AG10803 (cell line): ENCODE measurements at places on chromosomes 3 and 15.

- no peak for DNase-seq
Observed at GRCh38 chr15:79068790-79069189, 21.8 kb downstream of the RASGRF1 start.

GRCh38 chr15:31338879-31339557, 12.4 kb downstream of the KLF13 start:
- peak; percentile 83 for DNase-seq

DNA sequence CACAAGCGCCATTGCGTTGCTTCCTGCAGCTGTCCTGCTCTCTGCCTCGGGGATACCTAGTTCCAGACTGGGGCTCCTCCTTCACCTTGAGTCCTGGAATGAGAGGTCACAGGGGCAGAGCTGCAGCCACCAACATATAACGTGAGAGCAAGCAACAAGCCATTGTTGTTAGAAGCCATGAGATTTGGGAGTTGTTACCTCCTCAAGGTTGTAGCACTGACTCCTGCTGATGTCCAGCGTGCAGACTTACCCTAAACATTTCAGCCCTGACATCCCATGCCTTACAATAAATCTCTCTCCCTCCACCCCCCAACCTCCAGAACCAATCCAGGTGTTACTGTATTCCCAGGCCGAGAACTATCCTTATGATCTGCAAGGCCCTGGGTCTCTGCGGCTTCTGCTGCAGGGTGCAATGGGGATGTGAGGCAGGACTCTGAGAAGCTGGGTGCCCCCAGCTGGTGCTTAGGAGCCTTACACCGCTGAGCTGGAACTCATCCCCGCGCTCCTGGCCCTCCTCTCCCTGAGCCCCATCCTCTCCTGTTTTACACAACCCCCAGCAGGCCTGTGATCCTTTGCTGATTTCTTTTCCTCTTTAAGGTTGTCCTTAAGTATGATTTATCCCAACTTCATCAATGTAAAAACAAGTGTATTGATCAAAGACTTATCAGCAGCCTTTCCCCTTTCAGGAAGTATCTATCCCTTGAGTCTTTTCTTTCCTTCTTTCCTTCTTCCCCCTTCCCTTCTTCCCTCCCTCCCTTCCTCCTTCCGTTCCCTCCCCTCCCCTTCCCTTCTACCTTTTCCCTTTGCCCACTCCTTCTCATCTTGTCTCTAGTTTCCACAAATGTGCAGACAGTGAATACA, 84.2 kb upstream of the ABHD2 start:
- peak; percentile 68 for DNase-seq

GRCh38 chr15:90035095-90035839, 34.1 kb downstream of the ZNF710 start:
- DNase-seq, result peak; percentile 22

DNA sequence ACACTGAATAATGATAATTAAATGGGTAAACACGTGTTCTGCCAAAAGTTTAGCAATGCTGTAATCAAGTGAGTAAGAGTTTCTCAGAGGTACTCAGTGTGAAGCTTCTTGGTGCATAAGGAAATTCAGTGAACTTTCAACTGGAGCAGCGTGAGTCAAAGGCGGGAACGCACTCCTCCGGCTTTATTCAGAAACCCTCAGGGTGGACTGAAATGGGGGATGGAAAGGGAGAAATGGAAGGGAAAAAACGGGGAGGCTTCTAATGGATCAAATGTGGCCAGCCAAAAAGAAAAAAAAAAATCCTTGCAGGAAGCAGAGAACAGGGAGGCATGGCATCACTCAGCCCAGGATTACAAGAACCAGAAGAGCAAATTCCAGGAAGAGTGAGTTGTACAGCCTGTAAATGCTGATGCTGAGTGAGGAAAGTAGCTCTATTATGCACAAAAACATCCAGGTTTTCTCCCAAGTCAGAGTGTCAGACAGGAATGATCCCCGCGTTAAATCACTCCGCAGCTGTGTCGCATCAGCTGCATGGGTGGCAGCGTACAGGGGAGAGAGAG, 85.3 kb downstream of the ASB7 start:
- DNase-seq, result peak; percentile 81

DNA sequence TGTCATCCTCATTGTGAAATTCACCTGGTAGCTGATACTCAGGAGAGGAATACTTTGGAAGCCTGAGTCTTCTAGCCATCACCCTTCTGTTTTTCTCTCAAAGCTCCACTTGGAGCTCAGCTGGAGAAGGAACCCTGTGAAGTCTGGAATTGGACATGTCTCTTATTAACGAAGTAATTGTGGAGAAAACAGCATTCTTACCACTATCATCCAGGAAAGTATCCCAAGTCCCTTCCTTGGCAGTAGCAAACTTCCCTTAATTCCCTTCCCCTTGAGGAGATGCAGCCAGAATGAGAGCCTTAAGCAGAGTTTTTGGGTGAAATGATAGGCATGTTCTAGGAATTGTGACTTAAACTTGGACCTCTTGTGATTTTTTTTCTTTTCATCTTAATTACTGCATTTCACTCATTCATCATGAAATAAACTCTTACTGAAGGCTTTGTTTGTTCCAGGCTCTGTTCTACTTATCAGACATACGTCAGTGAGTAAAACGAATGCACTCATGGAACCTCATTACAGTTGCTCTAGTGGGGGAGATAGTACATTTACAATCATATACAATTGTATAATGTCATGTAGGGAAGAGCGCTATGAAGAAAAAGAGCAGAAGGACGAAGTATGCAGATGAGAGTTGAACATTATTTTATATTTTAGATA, 30.5 kb upstream of the TCF12 start:
- no peak for DNase-seq

GRCh38 chr3:67468511-67468910, 185.9 kb downstream of the SUCLG2 start:
- no peak for DNase-seq

DNA sequence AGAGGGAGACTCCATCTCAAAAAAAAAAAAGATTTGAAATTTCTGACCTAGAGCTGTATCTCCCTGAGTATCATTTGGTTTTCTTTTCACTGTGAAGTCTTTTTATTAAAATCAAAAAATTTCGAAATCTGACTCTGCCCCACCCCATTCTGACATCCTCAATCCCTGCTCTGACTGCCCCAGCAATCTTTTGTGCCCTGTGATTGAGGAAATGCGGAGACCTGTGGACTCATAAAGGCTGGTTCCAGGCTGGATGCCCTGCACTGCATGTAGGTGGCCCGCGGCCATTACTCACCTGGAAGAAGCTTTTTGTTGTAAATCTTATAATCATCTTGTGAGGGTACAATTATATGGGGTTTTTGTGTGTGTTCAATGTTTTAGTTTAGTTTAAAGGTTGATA, 147.3 kb upstream of the SEMA6D start:
- DNase-seq, result no peak

DNA sequence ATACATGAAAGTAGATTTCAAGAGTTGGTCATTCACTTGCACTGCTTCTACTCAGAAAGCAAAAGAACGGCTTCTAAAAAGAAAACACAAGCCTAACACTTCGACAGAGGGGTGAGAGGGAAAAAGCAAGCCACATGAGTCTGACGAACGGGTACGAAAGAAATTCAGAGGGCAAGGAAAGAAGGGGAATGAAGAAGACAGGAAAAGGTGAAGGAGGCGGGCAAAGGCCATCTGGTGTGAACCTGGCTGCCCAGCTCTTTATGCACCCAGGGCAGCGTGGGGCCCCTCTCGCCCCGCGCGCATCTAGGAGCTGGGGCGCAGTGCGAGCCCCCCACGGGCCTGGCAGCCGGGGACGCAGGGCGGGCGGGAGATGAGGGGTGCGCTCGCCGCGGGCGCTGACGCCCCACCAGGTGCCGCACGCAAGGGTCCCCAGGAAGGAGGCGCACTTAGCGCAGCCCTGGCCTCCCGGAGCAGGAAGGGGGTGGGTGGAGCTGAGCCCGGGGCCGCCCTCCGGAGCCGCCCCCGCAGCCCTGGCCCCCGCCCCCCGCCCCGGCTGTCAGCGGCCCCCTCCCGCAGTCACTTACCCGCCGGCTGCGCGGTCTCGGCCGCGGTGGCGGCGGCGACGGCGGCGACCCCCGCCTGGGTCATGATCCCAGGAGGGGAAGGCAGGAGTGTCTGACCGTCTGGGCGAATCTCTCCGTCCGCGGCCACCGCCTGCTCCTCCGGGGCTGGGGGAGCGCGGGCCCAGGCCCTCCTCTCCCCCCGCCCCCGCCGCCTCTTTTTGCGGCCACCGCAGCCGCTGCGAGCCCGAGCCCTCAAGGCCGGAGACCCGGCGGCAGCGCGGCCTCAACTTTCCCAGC, at the start of gene USF3:
TSS of gene USF3 (minus strand) at position 857 of the 860 bp plus-strand sequence. CDS start 21,764 bp downstream, outside the sequence.
- peak; percentile 43 for DNase-seq

GRCh38 chr15:63504979-63505841, 817 bp downstream of the USP3 start:
- DNase-seq, result peak; percentile 62
